ENCODE measurements at places on chromosomes 3 and 15.

DNA sequence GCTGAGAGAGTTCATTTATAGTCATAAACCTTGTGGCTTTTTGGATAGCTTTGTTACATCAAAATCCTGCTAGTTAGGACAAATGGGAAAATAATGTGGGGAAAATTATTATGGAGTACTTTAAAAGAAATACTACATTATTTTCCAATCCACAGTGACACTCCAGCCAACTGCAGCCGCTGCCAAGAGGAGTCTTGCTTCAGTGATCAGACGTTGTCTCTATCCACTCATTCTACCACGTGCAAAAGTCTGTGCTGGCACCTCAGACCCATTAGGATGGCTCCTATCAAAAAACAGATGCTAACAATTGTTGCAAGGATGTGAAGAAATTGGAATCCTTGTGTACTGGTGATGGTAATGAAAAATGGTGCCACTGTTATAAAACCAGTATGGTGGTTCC is 128.6 kb upstream of the IQSEC1 start:
- no peak for DNase-seq

DNA sequence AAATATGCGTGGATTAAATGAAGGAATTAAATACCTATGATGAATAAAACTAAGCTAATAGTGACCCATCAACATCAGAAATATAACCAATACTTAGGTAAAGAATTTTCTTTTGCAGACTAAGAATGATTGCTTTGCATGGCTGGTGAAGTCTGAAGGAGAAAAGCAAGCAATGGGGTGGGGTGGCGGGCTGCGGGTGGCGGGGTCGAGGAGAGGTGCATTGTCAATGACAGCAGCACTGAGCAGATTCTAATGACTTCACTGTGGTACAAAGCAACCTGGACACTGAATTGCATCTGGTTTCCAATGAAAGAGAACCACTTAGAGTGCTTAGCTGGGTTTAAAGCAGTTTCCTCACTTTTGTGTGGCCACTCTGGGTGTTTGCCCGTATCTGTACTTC is 171.5 kb upstream of the IL12A start:
- no peak for DNase-seq

DNA sequence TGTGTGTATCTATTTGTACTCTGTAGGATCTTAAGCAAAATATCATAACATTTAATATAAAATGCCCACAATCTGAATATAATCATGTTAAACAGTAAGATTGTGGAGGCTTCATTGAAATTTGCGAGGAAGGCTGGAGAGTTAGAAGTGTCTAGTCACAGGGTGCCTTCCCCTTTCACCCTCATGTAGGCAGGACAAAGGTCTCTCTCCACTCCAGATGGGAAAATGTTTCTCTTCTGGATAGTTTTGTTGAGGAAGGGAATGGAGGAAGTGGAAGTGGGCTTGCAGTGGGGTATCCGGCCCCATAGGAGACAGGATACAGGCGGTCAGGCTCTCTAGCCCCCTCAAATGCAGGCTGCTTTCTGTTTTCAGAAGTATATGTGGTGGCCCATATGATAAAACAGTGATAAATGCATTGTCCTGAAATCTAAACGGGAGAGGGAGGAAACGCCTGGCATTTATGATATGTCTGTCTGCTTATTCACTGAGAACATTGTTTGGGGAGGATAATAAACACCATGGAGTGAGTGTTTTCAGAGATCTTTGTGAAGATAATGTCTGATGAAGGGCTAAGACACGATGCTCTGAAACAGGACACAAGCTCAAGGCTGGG is 13.3 kb upstream of the MYZAP start:
- no peak for DNase-seq

DNA sequence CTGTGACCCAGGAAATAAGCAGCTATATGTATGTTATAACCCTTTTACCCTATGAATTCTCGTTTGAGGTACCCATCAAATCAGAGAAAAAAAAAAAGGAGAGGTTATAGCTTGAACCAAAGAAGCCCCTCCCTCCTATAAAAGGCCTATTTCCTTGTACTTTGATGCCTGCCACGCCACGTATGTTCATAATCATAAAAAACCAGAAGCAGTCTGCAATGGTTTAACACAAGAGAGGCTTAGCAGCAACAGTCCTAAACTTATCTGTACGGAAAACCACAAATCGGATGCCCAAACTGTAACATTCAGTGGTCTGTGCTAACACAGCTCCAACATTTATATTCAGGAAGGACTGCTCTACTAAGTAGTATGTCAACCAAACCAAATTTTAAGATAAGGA is 21.2 kb downstream of the CCR8 start:
- no peak for DNase-seq

DNA sequence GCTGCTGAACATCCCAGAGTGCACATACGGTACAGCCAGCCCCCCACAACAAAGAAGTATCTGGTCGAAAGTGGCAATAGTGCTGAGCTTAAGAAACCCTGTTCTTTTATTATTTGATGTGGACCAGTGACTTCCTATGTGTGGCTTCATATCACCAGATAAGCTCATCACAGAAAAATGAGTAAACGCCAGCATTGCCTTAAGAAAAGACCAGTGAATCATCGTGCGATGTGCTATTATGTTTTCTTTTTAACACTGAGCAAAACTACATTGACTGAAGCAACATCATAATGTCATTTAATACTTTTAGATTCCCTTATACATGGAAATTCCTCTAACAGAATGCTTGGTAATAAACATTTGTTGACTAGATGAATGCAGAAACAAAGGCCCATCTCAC is 45.2 kb upstream of the ARRDC4 start:
- no peak for DNase-seq

DNA sequence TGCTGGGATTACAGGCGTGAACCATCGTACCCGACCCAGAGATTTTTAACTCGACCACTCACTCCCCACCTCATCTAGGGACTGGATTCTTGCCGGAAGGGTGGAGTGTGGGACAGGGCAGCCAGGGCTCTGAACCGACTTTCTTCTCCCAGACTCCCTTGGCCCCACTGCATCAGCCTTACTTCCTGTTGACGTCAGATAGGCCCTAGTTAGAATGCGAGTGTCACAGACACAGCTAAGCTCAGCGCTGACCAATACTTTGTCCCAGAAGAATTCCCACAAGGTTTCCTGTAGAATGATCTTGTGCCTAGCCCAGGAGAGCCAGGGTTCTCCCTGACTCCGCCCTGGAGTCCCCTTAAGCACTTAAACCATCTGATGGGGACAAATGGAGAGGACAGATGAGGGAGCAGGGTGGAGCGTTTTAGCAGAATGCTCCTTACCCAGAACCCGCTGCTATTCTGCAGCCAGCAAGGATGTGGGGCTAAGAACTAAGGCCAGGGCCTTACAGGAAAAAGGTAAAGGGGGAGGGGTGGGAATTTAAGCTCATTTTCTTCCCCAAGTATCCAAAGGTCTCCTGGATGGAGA is 5.8 kb upstream of the TUSC2 start:
- DNase-seq: no peak

DNA sequence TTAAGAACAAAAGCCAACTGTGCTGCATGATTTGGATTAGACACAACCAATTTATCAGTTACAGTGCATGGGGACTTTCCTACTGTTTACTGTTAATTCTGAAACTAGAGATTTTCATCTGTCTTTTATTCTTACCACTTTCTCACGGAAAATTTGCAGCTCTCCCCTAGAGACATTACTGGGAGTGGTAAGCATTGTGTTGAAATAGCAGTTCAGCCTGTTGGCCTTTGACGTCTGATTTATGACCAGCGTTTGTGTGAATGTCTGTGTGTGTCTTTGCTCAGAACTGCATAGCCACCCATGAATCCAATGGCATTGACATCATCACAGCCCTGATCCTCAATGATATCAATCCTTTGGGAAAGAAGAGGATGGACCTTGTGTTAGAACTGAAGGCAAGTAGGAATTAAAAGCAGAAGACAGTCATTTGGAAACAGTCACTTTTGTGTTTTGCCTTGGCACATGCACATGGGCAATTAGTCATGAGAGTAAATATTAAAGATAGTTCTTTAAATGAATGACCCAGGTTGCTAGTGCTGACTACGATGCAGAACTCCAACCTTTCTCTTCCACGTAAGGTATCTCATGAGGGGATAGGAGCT is 202.2 kb upstream of the BHLHE40 start:
- DNase-seq: no peak

- DNase-seq: no peak
These were observed 4.5 kb downstream of the QTRT2 start for GRCh38 chr3:114060906-114061655.

GRCh38 chr3:171417137-171417536 is 43.1 kb downstream of the TNIK start:
- no peak for DNase-seq

DNA sequence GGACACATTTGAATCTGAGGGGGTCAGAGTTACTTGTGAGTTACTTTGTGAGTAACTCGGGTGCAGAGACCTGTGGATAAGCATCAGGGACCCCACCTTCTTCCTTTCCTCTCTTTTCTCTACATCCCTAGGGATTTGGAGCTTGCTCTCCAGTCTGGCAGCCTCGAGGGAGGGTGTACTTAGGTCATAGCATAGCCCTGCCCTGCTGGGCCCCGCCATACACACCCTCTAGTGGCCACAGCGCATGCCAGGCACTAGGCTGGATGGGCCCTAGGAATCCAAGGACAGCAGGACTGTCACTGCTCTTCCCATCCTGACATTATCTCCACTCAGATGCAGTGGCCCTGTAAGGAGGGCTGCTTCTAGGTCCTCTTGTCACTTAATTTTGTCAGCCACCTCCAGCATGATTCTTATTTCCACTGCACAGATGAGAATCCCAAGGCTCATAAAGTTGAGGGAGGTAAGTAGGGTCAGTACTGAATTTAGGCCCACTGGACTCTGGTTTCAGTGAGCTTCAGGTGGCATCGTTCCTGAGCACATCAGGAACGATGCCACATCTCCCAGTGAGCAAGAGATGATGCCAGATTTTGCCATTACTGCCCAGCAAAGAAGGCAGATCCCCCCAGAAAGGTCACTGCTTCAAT is 3.6 kb upstream of the SMAD6 start:
- DNase-seq: no peak

DNA sequence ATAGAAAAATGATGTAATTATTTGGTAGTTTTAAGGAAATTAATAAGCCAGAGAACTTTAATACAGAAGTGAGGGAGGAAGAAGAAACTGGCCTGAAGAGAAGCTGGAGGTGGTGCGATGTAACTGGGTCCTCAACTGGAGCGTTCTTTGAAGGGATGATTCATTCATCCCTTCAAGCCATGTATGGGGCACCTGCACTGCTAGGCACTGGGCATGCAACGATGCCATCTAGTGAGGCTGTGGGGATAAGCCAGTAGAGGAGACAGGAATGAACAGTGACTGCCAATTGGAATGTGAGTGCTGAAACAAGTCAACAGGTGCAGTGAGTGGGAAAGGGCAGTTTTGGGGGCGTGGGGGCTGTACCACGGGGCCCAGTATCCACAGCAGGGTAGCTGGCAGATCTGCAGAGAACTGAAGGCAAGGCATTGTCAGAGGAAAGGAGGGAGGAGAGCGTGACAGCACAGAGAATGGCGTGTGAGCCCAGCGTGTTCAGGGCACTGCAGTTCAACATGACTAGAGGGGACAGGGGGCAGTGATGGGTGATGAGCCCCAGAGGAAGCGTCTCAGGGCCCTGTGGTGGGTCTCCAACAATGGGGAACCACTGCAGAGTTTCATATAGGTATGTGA is 3.8 kb upstream of the KIF23 start:
- DNase-seq: no peak

GRCh38 chr3:66633402-66634381 is 132.9 kb upstream of the LRIG1 start:
- DNase-seq: no peak

DNA sequence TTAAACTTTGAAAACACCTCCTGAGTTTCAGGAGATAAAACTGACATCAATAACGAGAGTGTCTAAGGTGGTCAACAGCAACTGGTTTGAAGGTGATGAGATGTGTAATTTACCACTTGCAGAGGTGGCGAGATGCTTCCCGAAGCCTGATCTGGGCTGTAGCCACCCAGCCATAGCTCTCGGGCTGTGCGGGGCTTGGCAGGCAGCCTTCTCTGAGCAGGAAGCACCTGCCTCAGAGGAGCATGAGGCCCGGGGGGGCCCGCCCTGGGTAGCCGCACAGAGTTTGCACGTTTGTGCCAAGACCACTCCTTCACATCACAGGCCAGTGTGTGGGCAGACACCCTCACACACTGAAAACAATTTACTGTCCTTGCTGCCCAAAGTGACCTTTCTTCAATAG is 220.3 kb downstream of the CACNA2D3 start:
- DNase-seq: no peak

DNA sequence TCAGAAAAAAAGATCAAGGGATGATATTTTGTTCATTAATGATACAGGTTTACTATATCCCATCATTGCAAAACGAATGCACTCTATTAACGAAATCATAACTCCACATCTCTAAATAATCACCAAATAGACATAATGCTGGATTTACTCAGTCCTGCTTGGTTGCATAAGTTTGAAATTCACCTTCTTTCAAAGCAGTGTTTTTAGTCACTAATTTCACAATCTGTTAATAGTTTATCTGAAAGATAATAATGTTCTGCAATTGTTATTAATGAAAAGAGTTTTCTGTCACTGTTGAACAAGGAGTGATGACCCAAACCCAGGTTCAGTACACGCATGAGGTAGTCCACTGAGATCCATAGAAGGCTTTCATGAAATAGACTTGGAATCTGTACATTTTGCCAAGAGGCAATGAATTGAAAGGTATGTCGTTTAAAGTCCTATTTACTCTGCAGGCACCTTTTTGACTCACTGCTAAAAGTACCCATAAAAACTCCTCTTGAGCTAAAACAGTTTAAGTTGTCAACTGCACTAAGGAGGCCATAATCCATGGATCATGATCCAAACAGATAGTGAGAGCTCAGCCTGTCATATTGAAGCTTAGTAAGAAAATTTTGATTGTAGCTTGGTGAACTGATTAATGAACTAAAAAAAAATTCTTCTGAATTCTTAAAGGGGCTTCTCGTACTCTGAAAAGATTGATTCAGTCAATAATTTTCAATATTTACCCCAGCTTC is 75.6 kb upstream of the MBNL1 start:
- DNase-seq: no peak

DNA sequence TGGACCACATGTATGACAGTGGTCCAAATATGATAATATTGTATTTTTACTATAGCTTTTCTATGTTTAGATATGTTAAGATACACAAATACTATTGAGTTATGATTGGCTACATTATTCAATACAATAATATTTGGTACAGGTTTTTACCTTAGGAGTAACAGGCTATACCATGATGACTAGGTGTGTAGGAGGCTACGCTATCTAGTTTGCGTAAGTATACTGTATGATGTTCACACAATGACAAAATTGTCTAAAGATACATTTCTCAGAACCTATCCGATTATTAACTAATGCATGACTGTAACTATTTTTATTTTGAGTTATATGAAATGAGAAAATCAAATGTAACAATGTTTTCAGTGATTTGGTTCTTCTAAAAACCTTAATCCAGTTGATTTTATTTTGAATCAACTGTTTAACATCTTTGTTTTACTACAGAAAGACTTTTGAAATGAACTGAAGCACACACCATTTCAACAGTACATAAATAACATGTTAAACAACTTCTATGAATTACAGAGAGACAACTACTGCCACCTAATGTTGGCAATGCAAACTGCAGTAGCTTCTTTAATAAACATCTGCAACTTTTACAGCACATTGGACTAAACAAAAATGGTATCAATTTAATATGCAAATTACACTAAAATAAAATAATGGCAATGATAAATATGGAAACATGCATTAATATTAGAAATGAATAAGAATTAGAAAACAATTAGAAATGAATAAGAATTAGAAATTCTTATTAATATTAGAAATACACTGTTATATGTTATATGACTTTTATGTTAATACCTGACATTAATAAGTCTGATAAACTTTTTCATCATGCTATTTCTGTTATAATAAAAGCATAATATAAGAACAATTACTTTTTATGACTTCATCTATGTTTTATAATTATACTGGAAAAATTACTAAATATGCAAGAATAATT is 255.7 kb downstream of the MBNL1 start:
- no peak for DNase-seq

Measured in stimulated activated CD4-positive, alpha-beta T cell treated with anti-CD3 and anti-CD28 coated beads, TNF-alpha, amount 100 ng/mL, for 1 hour (primary cell).